PC-3 (cell line): ENCODE measurements at places on chromosomes 1 and 21. TPM values are rescaled to one million over a fixed set of nuclear protein-coding genes. Genes with fewer than 3 reads are reported as not detected.
A peak's percentile ranks its signal among the peaks of the same experiment; 100 is the strongest.

DNA sequence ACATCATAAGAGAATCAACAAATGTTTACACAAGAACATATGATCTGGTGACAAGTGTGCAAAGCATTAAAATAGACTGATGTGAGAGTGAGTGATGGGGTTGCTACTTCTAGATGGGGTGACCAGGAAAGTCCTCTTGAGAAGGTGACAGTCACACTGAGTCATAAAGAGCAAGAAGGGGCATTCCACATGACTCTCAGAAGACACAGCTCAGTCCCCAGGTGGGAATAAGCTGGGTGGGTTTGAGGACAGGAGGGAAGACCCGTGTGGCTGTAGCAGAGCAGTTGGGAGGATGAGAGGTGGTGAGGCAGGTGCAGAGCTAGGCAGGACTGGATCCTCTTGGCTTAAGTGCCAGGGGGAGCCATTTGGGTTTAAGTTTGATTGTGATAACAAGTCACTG, 53.1 kb downstream of the TNR start:
- no peaks in the 10 kb centered on the region for H3K4me1 ChIP-seq
- H3K27ac ChIP-seq = no peak overlapping the region
- H3K4me3 ChIP-seq = no peak overlapping the region
- H3K27me3 ChIP-seq = no peaks in the 10 kb centered on the region
- DNase-seq = no peak

The IVNS1ABP gene
- 21.0 and 30.7 TPM in 2 replicates for total RNA-seq

DNA sequence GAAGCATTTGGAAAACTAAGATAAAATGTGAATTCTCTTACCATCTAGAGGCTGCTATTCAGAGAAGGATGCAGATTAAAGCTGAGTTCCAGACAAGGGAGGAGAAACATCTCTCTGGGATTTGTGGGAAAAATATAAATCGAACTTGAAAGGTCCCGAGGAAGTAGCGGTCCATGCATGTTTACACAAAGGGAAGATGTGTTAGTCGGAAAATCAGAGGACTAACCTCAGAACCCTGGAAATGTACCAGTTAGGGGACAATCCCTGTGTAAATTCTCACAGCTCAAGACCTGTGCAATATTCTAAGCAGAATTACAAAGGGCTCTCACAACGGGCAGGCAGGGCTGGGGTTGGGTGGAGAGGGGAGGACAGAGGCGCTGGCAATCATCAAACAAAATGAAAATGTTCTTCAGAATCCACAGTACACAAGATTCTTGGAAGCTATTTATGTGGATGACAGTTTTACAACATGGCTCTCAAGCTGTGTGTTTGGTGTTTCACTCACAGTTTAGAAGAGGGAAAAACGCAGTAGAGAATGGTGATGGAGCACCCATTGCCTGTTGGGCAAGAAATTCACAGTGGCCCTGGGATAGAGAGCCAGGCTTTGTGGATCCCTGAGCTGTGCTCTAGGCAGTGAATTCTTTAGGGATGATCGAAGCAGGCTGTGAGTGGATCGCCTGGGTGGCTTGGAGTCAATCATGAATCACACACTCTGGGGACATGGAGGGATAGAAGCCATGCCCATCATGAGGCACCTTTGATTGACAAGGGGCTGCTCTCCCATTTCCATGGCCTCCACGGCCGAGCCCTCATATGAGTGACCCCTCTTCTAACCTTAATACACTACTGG, 47.6 kb downstream of the KCNJ6 start:
- H3K27ac ChIP-seq = no peak overlapping the region
- H3K36me3 ChIP-seq = no peaks in the 10 kb centered on the region
- H3K27me3 ChIP-seq = peaks cover 28% of the 10 kb centered on the region; the same call in 1 of the 2 replicates
- DNase-seq = peak; percentile 36
- no peak overlapping the region for H3K4me3 ChIP-seq

- H3K4me1 ChIP-seq = peaks cover 41% of the 10 kb centered on the region
- H3K36me3 ChIP-seq = no peaks in the 10 kb centered on the region
- H3K4me3 ChIP-seq = no peak overlapping the region
- H3K27ac ChIP-seq = no peak overlapping the region
- no peak for DNase-seq
Measured at GRCh38 chr1:206502812-206503211, 4.5 kb upstream of the RASSF5 start.

The BLACAT1 gene
- 1.5 and 1.6 TPM in 2 replicates for total RNA-seq

DNA sequence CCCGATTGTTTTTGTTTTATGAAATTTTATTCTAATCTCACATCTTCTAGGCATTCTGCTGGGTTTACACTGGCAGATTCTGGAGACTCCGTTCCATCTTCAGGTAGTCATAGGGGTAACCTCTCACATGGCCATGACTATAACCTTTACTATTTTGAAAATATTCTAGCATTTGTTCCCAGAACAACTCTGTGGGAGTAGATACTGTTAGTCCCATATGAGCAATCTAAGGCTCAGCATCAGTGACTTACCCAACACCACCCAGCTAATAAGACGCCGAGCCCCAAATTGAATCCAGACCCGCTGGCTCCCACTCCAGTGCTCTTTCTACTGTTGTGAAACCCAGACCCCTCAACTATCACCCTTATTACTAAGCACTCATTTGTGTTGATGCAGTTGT, 9.8 kb downstream of the ADAMTS4 start:
- no peak for DNase-seq

DNA sequence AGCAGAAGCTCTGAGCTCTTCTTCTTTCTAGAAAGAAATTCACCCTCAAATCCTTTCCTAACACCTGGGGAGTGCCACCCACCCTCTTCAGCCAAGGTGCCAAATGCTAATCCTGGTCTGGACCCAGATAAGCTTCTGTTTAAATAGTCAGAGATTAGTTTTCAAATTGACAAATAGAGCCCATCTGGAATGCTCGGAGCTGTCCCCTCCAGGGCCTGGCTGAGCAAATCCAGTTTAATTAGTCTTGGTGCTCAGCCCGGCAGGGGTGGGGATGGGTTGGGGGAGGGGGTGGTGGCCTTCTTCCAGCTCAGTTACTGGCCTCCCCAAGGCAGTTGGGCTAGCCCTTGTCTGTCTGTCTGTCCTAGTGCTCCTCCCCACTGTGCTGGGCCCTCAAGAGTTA, 269.5 kb downstream of the GRIK3 start:
- peaks cover 20% of the 10 kb centered on the region for H3K27me3 ChIP-seq
- H3K4me3 ChIP-seq = no peak overlapping the region
- DNase-seq = no peak

The SPRR2E gene
- total RNA-seq = not detected in 2 replicates

DNA sequence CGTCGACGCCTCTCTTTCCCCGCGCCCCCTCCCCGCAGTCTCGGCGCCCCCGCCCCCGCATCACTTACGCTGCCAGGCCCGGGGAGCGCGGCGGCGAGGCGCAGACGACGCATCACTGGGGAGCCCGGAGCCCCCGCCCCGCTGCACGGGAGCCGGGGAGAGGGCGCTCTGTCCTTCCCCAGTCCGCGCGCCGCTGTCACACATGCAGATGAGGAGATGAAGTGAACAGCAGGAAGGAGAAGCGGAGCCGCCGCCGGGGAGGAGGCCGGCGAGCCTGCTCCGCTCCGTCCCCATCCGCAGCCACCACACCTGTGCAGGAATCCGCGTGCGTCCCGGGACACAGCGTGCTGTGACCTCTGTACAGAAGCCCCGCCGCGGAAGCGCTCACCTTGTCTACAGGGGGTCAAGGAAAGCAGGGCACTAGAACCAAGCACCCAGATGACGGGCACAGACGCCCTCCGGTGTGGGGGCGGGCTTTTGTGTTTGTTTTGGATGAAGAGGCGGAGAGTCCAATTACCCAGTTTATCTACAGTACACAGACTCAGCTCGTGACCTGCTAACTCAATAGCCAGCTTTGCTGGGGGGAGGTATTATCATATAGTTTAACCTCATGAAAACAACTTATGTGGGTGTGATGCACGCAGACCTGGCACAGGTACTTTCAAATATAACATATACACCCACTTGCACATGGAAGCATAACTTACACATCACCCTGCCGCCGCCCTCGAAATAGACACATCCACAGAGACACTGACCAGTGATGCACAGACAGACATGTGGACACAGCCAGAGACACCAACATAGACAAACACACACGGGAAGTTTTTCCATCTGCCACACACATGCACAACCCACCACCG, 12.4 kb downstream of the KLHDC8A start:
- peaks cover 6% of the 10 kb centered on the region; the same call in 1 of the 2 replicates for H3K4me1 ChIP-seq
- peaks cover 10% of the 10 kb centered on the region for H3K27me3 ChIP-seq
- H3K4me3 ChIP-seq = peak overlapping the region; percentile 59
- DNase-seq = no peak
- no peaks in the 10 kb centered on the region for H3K36me3 ChIP-seq

DNA sequence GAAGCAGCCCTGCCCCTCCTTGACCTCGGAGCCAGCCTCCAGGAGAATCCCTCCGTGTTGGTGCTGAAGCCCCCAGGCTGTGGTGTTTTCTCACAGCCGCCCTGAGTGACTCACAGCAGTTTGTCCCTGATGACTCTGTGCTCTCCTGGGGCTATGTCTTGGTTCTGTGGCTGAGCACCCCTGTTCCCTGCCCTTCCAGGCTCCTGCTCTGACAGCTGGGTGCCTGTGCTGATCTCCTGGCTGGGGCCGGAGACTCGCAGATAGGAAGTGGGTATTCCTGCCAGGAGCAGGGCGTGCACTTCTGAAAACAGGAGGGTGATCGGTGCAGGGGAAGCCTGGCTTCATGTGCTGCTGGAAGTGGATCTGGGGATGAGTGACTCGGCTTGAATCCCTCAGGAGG, 34.5 kb downstream of the POFUT2 start:
- H3K4me3 ChIP-seq = 0 out of 2 replicates have a peak overlapping the region, but pooled peaks have one; percentile 3
- H3K36me3 ChIP-seq = no peaks in the 10 kb centered on the region
- no peak overlapping the region for H3K27ac ChIP-seq
- 0 out of 2 replicates have a peak, but pooled peaks cover 8% of the 10 kb centered on the region for H3K27me3 ChIP-seq
- peaks cover 22% of the 10 kb centered on the region for H3K4me1 ChIP-seq

GRCh38 chr1:89757532-89757931, 63.3 kb upstream of the LRRC8D start:
- no peak for DNase-seq
- H3K4me3 ChIP-seq = no peak overlapping the region
- H3K36me3 ChIP-seq = no peaks in the 10 kb centered on the region
- no peaks in the 10 kb centered on the region for H3K27me3 ChIP-seq
- no peak overlapping the region for H3K27ac ChIP-seq

The SHISA4 gene
- 12.4 and 14.3 TPM in 2 replicates for total RNA-seq
